ENCODE measurements at places on chromosomes 3 and 15. TPM values are rescaled to one million over a fixed set of nuclear protein-coding genes. Genes with fewer than 3 reads are reported as not detected.

DLEC1 gene
- under 0.01 TPM for total RNA-seq

NEO1 gene
- total RNA-seq, result 65.9 TPM

ARRDC4 gene
- 5.1 TPM for total RNA-seq

AQP9 gene
- not detected for total RNA-seq

ARGFX gene
- total RNA-seq, result not detected

ARMC8 gene
- 43.1 TPM for total RNA-seq

INAFM2 gene
- 12.7 TPM for total RNA-seq

SATB1 gene
- total RNA-seq, result 37.7 TPM

EIF4A2 gene
- 624 TPM for total RNA-seq

GCNT3 gene
- 3.4 TPM for total RNA-seq

TIMP4 gene
- total RNA-seq, result 1.4 TPM

CD96 gene
- total RNA-seq, result not detected

PRSS50 gene
- not detected for total RNA-seq

ASB14 gene
- not detected for total RNA-seq

CTXND1 gene
- not detected for total RNA-seq

FBXL22 gene
- 0.28 TPM for total RNA-seq

SLC35G2 gene
- total RNA-seq, result 5.8 TPM

OPA1 gene
- 108 TPM for total RNA-seq

GP5 gene
- total RNA-seq, result under 0.01 TPM

P2RY14 gene
- not detected for total RNA-seq

WDR82 gene
- total RNA-seq, result 84.8 TPM

OR5K2 gene
- not detected for total RNA-seq

SLC35A5 gene
- total RNA-seq, result 28.0 TPM

Data from nasal cavity respiratory epithelium epithelial cell of viscerocranial mucosa (primary cell).